ENCODE measurements at places on chromosomes 16 and 17.

- DNase-seq = no peak
Measured at GRCh38 chr16:85170066-85170491, 57.8 kb upstream of the CIBAR2 start.

DNA sequence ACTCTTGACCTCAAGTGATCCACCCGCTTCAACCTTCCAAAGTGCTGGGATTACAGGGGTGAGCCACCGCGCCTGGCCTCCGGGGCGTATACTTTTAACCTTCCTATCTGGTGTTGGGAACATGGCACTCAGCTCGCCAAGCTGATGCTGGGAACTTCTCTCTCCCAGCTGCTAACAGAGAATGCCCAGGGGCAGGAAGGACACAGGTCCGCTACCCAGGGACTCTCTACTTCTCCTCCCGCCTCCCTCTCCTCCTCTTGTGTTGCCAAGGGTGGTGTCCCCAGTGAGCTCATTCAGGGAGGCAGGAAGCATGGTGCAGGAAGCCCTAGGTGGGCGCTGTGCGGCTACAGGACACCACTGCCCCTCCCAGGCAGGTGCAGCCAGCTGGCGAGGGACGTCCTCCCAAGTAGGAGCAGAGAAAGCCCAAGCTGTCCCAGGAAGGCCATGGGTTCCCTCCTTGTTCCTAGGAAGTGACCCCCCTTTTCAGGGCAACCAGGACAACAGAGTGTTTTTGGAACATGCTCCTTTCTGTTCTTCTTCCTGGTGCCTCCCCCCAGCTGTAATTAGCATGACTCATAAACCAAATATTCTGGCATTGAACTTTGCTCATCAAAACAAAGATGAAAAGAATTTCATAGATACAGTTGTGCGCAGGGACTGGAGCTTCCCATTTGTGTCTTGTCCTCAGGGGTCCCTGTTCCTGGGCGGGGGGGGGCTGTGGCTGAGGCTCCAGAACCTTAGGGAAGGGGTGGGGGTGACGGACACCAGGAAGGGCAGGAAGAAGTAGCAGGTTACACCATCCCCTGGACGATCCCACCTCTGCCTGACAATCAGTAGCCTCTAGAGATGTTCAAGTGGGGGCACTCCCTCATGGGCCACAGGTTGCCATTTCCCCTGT is 2.7 kb downstream of the C1QTNF1 start:
- no peak for DNase-seq

DNA sequence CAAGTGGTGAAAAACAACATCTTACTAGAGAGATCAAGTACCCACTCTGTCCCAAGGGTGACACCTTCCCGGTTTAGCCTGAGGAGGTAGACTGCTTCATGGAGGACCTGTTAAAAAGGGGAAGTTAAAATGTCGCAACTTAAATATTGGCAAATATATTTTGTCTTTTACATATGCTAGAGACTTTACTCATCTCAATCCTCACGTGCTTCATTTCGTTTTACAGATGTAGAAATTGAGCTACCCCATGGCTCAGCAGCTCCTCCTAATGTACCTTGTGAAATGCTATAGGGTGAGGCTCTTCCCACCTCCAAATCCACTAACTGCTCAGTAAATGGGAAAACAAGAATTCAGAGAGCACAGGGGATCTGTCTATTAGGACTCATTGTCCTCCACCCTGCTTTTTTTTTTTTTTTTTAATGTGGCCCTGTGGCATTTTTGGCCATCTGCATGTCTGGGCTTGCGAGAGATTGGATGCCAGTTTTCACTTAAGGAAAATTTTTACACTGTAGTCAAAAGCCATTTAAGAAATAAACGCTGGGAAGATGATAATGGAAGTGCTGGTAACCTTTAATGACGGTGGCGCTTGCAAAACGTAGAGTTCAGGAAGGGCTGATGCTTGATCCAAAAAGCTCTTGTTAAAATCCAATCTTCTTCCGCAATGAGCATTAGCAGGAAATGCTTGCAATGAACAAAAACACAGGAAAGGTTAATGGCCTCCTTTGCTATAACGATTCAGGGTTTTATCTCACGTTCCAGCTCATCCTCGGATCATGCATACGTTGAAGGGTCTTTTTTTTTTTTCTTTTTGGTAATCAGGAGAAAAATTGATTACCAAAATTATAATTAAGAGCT is 39.8 kb downstream of the HSBP1 start:
- DNase-seq = no peak

DNA sequence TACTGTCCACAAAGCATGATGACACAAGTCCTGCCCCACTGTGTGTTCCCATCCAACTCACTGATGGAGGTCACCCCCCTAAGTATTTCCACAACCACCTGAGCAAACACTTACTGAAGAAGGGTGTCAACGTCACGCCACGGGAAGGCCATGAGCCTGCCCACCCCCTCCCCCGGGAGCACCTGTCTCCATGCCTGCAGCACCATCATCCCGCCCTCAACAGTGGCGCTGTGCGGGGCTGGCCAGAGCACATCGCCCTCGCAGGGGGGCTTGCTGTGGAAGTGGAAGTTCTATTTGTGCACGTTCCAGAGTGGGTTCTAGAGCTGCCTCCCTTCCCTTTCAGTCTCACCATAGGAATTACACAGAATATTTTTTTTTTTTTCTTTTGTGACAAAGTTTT is 4.3 kb upstream of the MBTPS1 start:
- no peak for DNase-seq

- DNase-seq = no peak
Measured at GRCh38 chr17:45261577-45262515, at the start of gene SPATA32. Gene SPATA32 (minus strand): TSS chr17:45262094. CDS start chr17:45262016, 78 bp downstream.

DNA sequence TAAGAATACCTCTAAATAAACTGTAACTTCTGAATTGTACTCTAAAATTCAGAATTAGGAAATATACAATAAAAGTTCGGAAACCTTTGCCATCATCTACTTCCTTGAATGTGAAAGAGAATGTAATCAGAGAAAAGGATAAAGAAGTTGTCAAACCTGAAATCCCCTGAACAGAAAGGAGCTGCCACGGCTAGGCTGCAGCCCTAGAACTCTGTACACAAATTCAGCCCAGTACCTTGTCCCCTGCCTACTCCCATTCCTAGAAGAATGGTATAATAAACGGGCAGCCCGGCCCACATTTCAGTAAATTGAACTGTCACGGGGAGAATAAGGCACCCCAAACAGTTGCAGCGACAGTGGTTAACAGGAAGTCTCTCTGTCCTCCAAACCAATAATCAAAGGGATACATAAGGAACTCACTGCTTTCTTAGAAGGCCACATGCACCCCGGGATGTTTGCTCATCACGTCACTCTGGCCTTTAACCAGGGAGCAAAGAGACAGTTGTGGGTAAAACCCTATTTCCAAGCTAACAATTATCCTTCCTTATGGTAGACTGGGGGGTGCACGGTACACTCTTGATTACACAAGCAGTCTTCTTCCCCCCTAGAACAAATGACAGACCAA is 24.3 kb upstream of the RFFL start:
- no peak for DNase-seq

DNA sequence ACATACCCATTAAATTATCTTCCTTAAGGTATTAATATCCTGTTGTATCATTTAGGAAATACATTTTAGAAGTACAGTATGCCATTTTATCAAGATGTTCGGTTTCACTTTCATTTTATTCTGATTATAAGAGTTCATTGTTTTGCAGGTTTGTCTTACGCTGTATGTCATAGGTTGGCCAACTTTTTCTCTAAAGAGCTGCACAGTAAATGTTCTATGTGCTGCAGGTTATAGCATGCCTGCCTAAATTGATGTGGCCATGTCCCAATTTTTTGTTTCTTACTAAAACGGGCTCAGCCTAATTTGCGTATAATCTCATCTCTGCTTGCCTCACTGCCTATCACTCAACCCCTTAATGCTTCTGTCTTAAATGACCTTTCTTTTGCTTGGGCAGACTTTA is 126.4 kb downstream of the USP22 start:
- no peak for DNase-seq

DNA sequence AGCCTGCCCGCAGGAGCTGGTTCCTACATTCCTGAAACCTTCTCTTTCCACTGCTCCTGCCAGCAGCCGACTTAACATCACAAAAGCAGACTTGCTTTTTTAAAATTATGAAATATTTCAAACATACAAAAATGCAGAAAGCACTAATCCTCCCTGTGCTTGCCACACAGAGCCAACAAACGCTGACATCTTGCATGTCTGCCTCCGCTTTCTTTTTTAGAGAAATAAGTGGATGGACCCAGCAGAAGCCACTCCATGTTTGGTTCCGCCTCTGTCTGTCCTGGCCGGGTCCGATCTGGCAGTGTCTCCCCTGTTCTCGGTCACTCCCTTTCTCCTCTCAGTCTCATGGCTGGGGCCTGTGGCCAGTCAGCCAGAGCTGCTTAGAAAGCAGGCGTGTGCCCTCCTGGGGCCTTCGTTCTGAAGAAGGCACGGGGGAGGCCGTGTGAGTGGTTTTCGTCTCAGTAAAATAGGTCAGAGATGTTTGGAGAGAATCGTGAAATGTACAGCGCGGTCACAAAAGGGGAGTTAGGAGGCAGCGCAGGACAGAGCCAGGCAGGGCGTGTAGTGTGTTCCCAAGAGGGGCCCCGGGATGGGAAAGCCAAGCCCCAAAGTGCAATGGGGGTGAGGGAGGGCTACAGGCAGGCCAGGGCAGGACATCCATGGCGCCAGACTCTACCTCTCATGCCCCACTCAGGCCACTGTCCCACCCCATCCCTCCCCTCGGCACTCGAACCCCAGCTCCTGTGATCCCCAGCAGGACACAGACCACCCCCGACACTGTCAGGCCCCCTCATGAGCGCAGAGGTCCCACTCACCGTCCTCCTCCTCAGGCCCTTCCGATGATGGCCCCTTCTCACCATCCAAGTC is 23.2 kb downstream of the MXRA7 start:
- DNase-seq = no peak

Measured in cortex of kidney (tissue), 1 donor.